ENCODE measurements at places on chromosomes 5 and 9. TPM values are rescaled to one million over a fixed set of nuclear protein-coding genes. Genes with fewer than 3 reads are reported as not detected.

The TBC1D13 gene
- total RNA-seq, result 9.6 TPM

The NR6A1 gene
- total RNA-seq, result 1.4 TPM

The POU5F2 gene
- total RNA-seq, result 0.51 TPM

The INIP gene
- 16.3 TPM for total RNA-seq

The CDKN2B gene
- 9.9 TPM for total RNA-seq

- no peak for DNase-seq
These were observed 394.3 kb downstream of the OSTF1 start for GRCh38 chr9:75482566-75482965.

DNA sequence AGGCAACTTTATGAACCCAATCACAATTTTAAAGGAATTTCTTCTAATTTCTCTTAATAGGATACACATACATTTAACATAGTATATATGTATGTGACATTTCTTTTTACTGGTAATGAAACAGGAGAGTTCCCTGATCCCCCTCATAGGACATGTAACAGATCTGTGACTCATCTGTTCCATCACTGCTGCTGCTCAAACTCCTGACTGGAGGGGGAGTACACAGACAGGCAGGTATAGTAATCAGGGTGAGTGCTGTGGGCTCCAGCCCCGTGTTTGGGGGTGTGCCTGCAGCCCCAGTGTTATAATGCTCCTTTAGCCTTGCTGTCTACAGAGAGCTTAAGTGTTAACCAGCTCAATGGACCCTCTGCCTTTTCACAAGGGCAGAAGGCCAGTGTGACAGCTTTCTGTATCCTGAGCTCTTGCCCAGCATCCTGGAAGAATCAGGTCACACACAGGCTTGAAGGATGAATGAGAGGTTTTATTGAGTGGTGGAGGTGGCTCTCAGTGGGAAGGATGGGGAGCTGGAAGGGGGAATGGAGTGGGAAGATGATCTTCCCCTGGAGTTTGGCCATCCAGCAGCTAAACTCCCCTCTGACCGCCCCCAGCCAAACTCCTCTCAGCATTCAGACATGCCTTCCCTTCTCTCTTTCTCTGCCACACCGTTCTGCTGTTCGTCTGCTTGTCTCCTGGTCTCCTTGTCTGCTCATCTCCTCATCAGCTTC, 161.3 kb downstream of the ZNF608 start:
- DNase-seq, result no peak

DNA sequence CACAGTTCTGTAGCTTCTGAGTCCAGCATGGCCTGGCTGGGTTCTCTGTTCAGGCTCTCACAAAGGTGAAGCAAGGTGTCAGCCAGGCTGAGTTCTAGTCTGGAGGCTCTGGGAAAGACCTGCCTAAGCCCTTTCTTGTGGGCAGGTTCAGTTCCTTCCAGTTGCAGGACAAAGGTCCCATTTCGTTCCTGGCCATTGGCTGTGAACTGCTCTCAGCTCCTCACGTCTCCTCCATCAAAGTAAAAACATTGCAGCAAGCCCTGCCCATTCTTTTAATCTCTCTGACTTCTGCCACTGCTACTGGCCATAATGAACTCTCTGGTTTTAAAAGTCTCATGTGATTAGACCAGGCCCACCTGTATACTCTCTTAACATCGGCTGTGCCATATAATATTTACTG, 61.6 kb upstream of the BARX1 start:
- DNase-seq, result no peak

GRCh38 chr5:25544652-25545249, 900.0 kb upstream of the CDH10 start:
- DNase-seq, result no peak

GRCh38 chr9:137416563-137417151, 6.3 kb downstream of the EXD3 start:
- DNase-seq, result no peak

DNA sequence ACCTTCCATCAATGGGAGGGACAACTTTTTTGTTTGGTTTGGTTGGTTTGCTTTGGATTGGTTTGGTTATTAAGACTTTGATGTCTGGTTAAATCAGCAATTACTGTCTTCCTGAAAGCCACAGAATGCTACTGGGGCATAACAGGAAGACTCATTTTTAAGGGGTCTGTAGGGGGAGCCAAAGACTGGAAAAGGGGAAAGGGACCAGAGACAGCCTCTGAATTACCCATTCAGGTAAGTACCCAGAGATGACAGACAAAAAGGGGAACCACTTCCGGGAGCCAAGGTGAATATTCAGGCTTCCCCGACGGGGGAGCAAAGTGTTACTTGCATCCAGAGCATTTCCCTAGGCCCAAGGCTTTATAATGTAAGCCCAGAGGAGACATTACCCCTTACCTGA, 4.6 kb upstream of the FEM1C start:
- DNase-seq, result peak; percentile 62

DNA sequence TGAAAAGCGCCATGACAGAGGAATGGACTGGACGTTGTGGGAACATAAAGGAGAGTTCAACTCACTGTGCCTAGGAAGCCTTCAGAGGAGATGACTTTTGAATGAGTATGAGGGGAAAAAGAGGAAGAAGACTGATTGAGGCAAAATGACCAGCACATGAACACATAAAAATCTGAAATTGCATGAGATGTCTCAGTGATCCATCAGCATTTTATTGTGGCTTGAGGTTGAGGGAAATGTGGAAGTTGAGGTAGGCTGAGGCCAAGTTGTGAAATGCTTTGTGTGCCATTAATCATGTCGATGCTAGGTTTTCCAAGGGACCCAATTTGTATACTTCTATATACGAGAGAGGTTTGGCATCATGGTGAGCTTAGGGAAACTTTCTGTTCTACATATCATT, 140.9 kb upstream of the TLX3 start:
- no peak for DNase-seq

DNA sequence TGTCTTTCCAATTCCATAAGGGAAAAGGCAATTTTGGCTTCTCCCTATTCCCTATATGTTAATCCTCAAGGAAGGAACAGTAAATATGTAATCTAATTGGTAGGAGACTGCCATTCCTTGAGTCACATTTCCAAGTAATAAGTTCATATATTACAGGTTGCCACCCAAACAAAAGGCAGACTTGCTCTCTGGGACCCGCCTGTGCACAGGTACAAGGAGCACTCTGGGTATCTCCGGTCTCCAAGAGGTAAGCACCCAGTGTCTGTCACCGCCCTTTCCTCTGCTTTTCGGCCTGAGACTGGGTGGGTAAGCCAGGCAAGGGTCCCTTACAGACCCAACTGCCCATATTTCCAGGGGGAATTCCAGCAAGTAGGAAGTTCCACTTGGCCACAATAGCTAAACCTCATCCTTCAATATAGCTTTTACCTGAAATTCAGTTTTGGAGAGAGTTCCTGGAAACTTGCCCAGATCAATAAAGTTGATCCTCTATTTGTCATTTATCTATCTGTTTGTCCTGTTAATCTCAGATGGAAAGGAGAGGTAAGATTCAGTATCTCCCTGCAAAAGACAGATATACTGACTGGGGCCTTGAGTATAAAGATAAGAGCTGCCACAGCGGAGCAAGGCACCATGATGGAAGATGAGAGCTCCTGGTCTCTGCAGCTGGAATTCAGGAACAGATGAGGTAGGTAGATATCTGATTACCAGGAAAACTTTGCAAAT, 81.8 kb downstream of the SUSD1 start:
- DNase-seq, result no peak

DNA sequence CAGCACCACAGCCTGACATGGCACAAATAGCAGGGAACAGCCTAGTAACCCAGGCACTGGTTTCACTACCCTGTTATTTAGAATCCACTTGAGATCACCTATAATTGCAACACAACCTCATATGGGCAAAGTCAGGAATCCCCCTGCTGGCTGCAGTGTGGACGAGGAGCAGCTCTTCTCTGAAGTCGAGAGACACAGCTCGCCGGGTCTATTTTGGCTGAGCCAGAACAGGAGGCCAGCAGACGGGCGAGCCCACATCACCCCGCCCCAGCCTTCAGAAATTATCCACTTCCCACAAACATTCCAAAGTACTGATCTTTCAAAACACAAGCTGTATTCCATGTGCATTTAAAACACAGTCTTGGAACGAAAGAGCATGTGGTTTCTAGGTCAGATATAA, 179.0 kb downstream of the ROR2 start:
- no peak for DNase-seq

GRCh38 chr9:6239048-6239461, 23.4 kb downstream of the IL33 start:
- no peak for DNase-seq

DNA sequence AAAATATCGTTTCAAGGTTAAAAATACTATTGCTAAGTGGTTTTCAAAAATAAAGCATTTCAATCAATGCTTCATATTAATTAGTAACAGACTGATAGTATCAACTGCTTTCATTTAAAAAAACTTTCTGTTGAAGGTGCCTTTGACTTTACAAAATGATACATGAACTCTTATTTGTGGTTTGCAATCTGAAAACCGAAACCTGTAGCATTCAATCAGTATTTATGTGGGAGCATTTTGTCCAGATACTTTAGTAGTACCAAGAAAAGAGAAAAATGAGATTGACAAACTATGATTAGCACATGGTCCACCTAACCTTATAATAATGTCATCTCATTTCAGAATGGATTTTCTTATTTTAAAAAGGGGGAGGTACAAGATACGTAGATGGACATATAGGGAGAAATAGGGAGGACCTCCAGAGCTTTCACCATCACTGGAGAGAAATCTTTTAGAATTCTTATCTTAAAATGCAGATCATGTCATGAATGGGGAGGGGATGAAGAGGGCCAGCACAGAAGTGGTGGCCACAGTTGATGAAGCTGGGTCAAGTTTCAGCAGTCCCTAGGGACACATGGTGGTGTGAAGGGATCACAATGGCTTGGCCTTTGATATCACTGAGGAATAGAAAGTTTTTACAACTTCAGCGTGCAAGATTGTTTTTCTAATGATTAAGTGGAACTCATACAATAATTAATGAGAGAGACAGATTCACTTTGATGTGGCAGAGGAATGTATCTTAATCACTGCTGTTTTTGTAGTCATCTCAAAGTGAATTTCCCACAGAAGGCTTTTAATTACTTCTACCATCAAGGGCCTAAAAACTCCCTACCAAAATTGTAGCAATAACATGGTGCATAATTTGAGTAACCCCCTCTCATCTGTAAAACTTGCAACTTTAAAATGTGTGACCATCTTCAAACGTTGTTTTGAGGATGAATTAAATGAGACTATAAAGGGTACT, 322.3 kb upstream of the EDIL3 start:
- DNase-seq, result no peak

DNA sequence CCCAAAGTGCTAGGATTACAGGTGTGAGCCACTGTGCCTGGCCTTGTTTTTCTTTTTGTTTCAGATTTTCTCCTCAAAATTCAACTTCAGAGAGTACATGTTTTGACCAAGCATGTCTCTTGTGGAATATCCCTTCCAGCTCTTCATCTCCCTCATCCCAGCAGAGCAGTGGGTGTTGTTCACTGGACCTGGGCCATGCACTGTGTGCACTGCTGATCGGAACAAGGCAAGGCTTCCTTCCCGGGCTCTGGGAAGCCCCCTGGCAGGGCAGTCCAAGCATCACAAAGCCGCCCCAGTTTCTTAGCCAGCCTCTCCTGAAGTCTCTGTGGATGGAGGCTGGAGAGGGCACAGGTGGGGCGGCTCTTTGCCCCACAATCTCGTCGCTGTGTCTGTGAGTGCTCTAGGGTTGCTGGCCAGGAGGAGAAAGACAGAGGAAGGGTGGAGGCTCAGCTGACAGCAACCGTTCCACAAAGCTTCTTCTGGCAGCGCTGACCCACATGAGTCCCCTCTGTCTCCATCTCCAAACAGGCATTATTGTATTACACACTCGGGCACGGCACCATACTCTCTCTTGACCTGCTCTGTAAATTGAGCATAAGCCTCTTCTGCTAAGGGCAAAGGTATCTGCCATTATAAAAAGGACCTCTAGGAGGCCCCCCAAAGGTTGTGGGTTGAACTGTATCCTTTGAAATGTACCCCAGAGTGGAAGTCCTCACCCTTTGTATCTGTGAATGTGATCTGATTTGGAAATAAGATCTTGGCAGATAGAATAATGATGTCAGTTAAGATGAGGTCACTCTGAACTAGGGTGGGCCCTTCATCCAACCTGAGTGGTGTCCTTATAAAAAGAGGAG, 89.6 kb downstream of the TARS1 start:
- no peak for DNase-seq

- DNase-seq, result no peak
These were observed 137.9 kb upstream of the TRIM32 start for GRCh38 chr9:116549061-116549664.

DNA sequence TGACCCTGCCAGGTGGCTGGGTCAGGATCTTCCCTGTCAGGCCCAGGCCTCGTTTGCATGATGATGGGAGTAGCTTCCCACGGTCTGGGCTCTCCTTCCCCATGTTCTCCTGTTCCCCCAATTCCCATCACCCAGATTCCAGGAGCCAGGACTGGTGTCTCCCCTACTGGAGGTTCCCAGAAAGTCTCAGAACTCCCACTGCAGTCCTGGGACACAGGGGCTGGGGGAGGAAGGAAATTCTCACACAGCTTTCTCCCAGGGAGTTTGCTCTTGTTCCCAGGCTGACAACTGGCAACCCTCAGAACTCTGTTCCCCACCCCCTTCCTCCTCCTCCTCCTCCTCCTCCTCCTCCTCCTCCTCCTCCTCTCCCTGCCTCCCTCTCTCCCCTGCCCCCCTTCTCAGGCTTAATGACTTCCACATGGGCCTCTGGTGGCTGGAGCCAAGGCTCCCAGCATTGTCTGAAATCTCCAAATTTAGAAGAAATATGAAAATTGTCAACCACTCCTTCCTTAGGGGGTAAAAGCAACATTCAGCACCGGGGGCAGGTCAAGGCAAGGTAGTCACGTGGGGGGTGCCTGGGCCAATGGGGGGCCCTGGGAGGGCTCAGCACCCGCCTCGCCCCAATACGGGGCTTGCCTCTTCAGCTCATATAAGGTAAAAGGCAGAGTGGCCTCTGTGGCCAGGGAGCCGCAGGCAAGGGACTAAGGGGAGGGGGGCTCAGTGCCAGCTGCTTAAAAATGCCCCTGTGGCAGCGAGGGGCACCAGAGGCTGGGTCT, 27.3 kb upstream of the IL17B start:
- DNase-seq, result no peak

GRCh38 chr5:90613918-90614504, 55.4 kb downstream of the ADGRV1 start:
- DNase-seq, result no peak

- DNase-seq, result no peak
These were observed 49.5 kb downstream of the TRIM32 start for GRCh38 chr9:116736399-116737151.

DNA sequence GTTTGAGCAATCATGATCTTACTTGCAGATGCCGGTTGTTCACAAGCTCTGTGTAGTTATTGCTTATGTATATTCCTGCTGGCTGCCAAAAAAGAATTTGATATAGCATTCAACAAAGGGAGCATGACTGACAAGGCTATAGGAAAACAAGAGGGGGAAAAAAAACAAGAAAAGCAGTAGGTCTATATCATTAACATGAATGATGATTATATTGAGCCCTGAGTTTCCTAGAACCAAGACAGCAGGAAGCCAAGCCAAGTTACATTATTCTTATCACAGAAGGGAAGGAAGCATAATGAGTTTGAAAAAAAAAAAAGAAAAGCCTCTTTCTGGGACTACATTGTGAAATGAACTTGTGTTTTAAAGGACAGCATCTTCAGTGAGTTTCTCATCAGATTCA, 41.0 kb downstream of the TSTD2 start:
- DNase-seq, result peak; percentile 19

- DNase-seq, result no peak
These were observed 8.2 kb downstream of the CNTFR start for GRCh38 chr9:34581318-34581717.

Data from dermis microvascular lymphatic vessel endothelial cell (primary cell).